ENCODE measurements at places on chromosomes 2 and 18.

DNA sequence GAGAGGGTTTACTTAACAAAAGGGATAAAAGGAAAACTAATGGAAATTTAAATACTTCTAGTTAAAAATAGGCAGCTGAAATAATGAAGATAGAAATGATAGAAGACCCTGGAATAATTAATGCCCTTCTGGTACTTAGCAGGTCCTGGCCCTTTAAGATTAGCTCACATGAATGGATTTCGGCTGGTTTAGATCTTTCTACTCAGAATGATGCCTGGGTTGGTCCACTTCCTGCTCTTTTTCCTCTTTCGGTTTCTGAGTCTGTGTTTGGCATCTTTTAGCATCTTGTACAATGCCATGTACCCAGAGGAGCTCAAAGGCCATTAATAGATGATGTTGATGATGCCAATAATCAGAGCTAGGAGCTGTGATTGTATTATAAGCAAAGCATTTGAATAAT, 290.5 kb downstream of the CLIP4 start:
- no peak for DNase-seq

DNA sequence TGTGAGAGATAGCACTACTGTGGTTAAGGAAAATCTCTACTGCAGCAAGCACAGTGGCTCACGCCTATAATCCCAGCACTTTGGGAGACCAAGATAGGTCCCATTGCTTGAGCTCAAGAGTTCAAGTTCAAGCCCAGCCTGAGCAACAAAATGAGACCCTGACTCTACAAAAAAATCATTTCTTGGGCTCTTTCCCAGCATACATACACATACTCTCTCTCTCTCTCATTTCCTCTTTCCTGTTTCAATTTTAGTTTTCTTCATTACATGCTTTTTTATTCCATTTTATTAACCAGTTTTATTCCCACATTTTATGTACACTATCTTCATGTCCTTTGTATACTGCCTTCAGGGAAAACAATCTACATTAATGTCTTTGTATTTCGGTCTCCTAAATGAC, 14.6 kb downstream of the WDR33 start:
- DNase-seq = no peak

- DNase-seq = no peak
Measured at GRCh38 chr2:224584111-224584784, 915 bp downstream of the CUL3 start.

- DNase-seq = no peak
Measured at GRCh38 chr18:51897884-51898283, 442.1 kb upstream of the DCC start.

- no peak for DNase-seq
Measured at GRCh38 chr2:73642338-73643018, at the start of gene NAT8. TSS of gene NAT8 (minus strand) at chr2:73642422. CDS start at chr2:73641628, 794 bp downstream.

DNA sequence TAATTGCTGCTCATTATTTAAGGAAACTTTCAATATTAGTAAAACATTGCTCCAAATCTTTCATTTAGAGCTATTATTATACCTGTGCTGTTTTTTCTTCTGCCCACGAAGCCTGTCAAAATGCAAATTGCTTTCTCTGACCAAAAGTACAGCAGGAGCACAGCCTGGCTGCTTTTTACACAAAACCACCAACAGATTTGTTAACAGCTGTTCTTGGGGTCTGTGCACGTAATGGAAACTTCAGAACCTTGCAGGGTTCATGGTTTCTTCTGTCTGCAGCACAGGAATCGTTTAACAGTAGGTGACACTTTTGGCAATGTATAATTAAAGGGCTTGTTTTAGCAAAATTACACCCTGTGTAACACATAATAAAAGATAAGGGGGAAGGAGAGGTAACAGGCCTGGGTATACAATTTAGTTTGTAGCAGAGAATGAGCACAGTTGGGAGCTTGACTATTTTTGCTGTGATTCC, 447.3 kb downstream of the KCNJ3 start:
- no peak for DNase-seq

GRCh38 chr2:195049372-195050031, 607.5 kb upstream of the SLC39A10 start:
- no peak for DNase-seq

- DNase-seq = no peak
Measured at GRCh38 chr2:207621501-207622039, 3.6 kb downstream of the METTL21A start.

- DNase-seq = no peak
Measured at GRCh38 chr2:13543550-13543949, 826.8 kb downstream of the TRIB2 start.

- DNase-seq = no peak
Measured at GRCh38 chr2:183031911-183032794, 6.1 kb downstream of the NCKAP1 start.

DNA sequence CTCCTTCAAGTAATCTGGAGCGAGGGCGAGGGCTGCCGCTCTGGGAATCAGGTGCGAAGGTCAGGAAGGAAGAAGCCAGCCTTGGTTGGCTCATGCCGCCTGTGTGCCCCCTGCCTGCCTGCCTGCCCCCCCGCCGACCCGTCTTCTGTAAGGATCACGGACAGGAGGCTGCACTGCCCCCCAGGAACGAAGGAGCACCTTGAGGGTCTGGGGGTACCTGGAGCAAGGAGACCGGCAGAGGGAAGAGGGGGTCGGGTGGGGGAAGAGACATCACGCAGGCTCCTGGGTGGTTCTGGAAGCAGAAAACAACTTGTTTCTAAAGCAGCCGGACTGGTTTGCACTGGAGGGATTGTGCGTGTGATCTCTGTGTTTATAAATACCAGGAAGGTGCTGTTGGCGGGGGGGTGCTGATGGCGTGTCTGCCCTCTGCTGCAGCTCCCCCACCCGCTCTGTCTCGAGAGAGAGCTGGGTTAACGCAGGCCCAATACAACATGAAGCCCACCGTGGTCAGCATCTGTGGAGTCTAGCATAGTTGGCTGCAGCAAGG, 1.7 kb downstream of the FOSL2 start:
- peak; percentile 9 for DNase-seq

- no peak for DNase-seq
Measured at GRCh38 chr2:196074631-196075030, 6.0 kb upstream of the DNAH7 start.

DNA sequence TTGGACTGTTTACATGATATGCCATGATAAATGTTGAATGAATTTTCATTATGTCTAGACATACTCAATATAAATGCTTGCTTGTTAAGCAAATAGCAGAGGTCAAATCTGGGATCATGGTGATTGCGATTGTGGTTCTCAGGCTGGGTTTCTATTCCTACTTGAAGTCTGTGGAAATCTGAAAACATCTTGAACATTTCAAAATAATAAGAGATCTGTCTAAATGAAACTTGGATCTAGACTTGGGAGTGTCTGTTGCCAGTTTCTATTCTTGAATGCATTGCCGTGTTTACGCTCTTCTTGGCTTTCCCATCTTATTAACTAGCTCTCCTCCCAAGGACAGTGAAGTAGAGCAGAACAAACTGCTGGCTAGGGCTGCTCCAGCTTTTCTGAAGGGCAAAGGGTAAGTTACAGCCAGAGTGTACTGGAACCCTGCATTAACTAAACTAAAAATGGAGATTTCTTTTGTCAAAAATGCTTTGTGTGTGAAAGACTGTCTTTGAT, 127.7 kb downstream of the DTNA start:
- no peak for DNase-seq

GRCh38 chr2:17821535-17822444, 5.5 kb downstream of the MSGN1 start:
- no peak for DNase-seq

- no peak for DNase-seq
Measured at GRCh38 chr2:147366279-147366678, 478.6 kb upstream of the ACVR2A start.

- DNase-seq = no peak
Measured at GRCh38 chr2:190802129-190802528, 78.5 kb upstream of the GLS start.

DNA sequence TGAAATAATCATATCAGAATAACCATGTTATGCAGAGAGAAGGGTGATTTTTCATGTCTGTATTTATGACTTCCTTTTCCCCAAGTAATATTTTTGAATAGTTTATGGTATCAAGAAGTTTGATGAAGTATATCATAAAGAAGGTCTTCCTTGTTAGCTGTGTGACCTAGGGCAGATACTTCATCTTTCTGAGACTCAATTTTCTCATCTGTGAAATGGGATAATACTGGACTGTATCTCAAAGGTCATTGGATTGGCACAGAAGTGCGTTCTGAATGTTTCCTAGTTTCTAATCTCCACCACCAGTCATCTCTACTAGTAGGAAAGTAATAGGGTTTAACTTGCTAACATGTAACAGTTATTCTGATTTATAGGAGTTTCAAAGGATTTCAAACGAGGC, 52.6 kb downstream of the DGKD start:
- DNase-seq = no peak

DNA sequence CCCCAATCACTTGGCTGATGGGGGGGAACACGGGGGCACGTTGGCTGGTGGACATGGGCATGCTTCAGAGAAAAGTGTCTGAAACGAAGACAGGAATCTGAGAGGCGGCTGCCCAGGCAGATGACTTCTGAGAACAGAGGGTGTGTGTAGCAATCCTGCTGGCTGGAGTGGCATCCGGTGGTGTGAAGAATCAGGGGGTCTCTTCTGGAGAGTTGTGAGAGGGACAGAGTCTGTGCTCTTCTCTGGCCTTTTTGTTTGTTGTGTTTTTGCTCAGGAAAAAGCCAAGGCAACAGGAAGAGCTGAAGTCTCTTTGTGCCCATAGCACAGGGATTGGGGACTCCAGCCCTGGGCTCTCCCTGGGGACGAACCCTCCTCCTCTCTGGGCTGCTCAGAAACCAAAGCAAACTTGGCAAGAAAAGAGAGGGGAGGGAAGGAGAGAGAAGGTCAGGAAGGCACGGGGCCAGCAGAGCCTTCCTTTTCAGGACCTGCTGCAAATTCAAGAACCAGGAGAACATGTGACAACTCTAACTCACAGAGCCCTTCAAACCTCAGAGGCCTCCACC, 97.0 kb upstream of the SMAD2 start:
- DNase-seq = no peak

DNA sequence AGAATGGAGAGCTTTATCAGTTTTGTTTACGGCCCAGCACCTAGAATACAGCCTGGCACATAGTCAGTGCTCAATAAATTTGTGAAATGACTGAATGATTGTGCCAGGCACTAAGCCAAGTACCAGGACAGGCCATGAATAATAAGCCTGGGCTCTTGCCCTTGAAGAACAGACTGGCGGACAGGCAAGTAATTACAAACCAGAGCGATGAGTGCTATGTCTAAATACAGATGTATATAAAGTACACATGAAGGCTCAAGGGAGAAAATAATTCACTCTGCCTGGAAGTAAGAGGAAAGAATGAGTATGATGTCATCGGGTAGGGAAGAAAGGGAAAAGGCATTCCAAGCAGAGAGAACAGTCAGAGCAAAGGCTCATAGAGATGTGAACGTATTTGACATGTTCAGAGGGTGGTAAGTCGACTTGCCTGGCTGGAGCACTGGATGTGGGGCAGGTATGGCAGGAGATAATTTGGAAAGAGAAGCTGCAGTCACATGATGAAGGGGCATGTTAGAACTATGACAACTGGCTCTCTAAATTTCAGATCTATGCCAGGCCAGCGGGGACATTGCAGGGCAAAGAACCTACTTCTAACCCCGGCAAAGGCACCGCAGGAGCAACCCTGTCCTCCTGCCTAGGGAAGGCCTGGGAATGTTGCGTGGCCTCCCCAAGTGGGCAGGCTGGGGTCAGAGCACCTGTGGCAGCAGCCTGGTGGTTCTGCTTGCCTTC, 119.1 kb upstream of the STPG4 start:
- peak; percentile 46 for DNase-seq

- DNase-seq = no peak
Measured at GRCh38 chr2:79882548-79882947, 369.7 kb downstream of the CTNNA2 start.

DNA sequence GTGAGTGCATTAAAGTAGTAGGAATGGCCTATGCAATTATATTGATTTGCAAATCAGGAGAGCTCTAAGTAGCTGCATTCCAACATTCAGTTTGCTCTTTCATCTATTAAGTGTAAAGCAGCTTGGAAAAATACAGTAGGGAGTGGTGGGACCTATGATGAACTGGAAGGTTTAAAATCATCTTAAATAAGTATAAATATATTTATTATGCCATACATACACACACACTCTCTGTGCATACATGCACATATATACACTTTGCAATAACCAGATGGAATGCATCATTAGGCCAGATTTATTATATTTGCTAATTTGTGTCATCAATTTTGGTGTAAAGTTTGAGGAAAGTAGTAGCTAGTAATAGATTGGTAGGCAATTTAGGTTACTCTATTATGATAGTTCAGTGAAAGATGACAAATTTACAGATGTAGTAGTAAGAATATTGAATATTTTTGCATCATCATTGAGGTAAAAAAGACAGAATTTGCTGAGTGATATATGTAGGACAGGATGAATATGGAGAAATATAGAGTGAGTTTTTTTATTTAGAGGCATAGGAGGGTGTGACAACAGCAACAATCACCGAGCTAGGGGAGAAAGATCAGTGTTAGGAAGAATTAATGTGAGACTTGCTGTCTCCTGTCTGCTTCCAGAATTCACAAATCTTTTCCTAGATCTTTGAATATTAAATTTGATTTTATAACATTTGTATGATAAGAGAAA, 961.0 kb upstream of the CDH2 start:
- DNase-seq = no peak

DNA sequence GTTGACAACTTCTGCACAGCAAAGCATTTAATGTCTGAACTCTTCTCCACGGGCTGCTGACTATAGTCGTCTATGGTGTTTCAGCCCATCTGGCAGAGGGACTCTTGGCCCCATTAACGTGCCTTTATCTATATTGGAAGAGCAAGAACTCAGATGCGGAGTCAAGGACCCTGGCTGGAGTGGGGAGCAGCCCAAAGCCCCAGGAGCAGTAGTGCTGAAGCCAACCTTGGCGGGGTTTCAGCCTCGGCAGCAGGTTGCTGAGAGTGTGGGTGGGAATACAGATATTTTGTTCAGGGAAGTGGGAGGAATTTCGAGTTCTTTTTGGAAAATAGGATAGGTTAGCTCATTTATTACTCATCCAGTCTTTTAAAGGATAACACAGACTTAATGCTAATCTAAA, 34.2 kb downstream of the TMEM17 start:
- DNase-seq = no peak

DNA sequence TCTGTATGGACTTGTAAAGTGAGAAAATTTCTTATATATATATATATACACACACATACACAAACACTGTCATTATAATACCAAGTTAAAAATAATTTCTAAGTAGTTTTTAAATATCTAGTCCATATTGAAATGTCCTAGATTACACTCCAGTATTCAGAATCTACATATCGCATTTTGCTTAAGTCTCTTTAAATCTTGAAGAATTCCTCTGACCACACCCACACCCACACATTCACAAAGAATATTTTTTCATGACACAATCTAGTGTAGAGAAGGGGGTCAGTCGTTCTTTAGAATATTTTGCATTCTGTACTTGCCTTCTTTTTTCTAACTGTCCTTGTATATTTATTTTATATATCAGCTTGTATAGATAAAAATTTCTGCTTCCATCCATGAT, 509.7 kb downstream of the CCDC85A start:
- no peak for DNase-seq
